ENCODE measurements at places on chromosomes 2 and 18.

- no peak for DNase-seq
These were observed 33.9 kb upstream of the GLS start for GRCh38 chr2:190846746-190847145.

DNA sequence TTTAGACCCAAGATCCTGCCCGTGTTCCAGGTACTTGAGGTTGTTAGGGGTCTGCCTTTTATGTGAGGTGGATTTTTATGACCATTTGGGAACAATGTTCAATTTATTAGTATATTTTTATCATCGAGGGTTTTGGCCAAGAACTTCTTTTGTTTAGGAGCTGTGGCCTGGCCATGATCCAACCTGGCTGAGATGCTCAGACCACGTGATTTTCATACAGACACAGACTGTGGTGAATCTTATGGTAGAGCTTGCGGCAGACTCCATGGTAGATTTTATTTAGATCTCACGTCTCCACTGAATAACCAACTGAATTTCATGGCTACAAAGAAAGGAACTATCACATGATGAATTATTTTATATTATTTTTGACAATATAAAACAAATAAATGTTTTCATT lies 405.5 kb upstream of the VWC2L start:
- DNase-seq: no peak

- no peak for DNase-seq
These were observed 1469.6 kb upstream of the NXPH2 start for GRCh38 chr2:140249821-140250220.

- DNase-seq: no peak
These were observed 249.8 kb downstream of the ARHGAP15 start for GRCh38 chr2:143378996-143379395.

DNA sequence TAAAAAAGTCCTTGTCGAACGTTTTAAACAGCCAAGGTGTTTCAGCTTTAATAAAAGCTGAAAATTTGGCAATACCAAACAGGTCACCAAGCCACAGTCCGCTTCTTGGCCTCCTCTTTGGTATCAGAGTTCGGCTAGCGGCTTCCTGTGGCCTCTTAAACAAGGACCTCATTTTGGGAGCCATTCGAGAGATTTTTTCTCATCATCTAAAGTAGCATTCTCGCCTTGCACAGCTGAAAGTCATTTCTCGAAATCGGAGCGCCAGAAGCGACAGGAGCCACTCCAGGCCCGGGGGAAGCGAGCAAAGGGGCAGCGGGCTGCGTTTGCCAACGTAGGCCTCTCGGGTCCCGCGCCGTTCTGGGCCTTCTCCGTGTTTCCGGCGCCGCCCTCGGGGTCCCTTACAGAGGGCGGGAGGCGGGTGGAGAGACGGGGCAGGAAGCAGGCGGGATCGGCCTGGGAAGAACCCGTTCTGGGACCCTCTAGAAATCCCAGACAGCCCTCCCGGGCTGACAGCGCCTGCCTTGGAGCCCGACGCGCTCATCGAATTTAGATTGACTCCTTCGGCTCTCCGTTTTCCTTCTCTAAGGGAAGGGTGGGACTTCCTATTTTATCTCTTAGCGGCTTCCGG lies 522 bp upstream of the ZNF407 start:
- DNase-seq: peak; percentile 60

DNA sequence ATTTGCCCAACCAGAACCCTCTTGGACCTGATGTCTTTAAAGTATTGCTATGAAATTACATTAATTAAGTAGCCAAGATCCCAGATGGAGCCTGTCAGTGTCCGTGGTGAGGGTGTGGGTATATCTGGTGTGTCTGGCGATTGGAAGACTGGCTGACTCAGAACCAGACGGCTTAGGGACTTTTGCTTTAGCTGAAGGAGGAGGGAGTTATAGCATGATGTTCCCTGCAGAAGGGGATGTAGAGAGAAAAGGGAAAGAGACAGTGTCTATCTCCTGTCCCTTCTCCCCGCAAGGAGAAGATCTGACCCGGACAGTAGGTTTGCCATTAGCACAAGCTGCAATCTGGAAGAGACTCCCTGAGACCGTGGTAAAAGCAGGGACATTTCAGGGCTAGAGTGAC lies 60.6 kb downstream of the POU3F3 start:
- no peak for DNase-seq

- no peak for DNase-seq
These were observed 71.8 kb downstream of the GDF7 start for GRCh38 chr2:20738772-20739171.

DNA sequence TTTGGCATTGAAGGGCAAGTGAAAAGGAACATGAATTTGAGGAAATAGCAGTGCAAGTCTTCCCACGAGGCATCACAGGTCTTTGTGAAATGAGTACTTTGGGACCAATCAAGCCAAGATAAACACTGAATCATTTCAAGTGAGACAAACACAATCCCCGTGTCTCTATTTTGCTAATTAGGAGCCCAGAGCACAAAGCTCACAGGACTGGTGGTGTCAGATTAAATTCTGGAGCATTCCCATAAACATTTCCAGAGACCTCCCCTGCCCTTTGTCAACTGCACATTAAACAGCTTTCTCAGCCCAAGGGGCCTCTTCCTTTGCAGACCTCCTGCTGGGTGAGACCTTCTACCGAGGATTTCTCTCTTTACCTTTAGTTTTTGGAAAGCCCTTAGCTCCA lies 50.7 kb downstream of the DAPL1 start:
- no peak for DNase-seq

GRCh38 chr2:223894009-223894408 lies 51.1 kb downstream of the WDFY1 start:
- no peak for DNase-seq

DNA sequence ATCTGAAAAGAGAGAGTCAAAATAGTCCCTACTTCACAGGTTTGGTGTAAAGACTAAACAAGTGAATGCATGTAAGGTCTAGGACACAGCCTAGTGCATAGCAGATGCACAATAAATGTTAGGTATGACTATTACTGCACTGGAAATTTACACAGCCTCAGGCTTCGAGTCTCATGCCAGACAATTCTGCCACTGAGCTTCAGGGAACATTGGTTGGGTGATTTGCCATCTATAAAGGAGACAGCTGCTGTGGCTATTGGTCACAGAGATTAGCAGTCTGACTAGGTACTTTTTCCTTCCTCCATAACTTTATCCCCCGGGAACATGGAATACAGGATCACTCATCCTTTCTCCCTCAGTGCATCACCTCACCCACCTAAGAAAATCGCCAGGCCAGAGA lies 89.2 kb downstream of the FAM124B start:
- no peak for DNase-seq

DNA sequence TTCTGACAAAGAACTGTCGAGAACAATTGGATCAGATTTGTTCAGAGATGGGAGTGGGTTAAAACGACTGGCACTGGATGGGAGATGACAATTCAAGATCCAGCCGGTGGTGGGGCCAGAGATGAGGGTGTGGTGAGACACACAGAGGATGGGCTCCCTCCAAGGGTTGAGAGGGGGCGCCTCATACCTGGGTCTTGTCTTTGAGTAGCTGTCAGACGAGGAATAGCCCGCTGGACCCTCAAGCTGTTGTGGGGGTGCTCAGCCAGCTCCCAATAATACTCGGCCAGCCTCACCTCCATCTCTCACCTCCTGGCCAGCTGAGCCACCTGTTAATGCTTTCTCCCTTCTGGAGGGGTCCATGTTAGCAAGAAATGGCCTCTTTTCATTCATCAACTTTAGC lies 14.0 kb downstream of the INPP5D start:
- DNase-seq: no peak

DNA sequence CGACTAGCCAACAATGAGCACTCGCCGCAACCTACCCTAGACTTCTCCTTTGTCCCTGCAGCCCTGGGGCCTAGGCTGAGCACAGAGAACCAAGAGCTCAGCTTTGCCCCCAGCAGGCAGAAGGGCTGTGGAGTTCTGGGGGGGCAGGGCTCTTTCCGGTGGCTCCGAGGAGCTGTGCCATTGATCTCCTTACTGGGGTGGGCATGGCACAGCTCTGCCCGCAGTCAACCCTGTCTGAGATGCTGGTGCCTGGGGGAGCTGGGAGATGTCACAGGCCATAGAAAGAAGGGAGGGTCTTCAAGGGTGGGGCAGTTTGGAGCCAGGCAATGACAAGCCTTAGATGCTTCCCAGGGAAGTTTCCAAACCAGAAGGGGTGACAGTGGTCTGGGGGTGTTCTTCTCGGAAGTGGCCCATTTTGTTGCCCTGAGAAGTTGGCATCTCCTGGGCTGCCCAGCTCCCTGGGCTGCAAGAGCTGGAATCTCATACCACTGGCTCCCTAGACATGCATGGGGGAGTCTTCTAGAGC lies 14.1 kb upstream of the GPR55 start:
- no peak for DNase-seq

DNA sequence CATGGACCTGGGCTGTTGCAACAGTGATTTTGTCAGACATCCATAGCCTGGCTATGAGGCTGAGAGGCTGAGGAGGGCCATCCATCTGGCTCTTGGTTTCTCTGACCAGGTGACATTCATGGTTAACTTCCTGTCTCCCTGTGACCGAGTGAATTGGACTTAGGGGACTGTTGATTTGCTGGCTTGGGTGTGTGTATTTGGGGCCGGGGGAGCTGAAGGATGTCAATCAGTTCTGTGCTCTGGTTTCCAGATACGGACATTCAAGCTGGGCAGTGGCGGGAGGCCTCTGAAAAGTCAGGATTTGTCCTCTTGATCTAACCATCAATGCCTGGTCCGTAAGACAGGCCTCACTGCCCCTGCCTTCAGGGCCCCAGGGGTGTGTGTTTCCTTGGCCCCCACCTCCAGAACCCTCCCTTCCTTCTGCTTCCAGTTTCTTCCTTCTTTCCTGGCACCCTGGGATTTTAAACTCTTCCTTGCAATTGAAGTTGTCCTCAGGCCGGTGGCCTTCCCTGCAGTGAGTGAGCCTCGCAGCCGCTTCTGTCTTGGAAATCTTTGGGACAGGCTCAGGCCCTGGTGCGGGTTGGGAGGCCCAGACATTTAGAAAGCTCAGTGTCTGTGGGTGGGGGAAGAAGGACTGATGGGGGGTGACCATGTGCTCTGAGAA lies 54.7 kb upstream of the HAAO start:
- no peak for DNase-seq

DNA sequence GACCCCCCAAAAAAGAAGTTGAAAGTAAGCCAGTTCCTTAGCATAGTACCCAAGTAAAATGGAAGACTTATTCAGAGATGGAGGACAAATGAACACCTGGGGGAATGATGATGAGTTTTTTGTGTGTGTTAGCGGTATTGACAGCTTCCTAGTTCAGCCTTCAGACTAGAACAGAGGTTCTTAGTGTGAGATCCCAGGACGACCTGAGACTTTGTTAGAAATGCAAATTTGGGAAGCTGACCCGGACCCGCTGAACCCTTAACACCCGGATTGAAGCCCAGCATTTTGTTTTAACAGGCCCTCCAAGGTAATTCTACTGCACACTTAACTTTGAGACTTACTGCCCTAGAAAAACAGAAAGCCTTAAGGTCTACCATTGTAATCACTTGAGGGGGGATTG lies 20.3 kb downstream of the SPOPL start:
- DNase-seq: no peak

DNA sequence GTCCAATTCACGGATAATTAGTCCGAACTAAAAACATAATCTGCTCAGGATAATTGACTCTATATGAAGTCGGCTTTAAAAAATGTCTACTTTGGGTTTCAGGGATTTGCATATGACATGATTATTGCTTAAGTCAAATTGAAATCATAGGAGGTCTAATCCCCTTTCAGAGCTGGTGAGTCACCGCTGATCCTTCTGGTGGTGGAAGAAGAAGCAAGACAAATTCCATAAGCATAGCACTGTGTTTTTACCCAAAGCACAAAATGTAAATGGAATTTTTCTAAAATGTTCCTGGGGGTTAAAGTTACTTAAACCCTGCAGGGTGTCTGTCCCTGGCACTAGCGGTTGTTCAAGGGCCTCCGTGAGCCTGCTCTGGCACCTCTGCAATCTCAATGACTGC lies 460.2 kb downstream of the LRATD1 start:
- no peak for DNase-seq

DNA sequence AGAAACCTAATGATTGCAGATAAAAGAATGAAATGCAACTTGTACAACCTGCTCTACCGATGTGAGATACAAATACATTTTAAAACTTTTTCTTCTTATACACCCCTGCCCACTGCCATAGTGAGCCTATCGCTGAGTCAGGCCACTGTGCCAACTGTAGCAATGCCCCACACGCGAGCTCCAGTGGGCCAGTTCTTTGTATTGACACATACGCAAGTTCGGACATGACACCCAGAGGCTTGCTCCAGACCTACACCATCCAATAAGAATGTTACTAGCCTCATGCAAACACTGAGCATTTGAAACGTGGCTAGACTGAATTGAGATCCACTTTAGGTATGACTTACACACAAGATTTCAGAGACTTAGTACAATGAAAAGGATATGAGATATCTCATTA lies 340.1 kb downstream of the ARHGAP15 start:
- DNase-seq: no peak

Measured in effector CD4-positive, alpha-beta T cell (primary cell).